ENCODE measurements at places on chromosomes 3 and 15.

DNA sequence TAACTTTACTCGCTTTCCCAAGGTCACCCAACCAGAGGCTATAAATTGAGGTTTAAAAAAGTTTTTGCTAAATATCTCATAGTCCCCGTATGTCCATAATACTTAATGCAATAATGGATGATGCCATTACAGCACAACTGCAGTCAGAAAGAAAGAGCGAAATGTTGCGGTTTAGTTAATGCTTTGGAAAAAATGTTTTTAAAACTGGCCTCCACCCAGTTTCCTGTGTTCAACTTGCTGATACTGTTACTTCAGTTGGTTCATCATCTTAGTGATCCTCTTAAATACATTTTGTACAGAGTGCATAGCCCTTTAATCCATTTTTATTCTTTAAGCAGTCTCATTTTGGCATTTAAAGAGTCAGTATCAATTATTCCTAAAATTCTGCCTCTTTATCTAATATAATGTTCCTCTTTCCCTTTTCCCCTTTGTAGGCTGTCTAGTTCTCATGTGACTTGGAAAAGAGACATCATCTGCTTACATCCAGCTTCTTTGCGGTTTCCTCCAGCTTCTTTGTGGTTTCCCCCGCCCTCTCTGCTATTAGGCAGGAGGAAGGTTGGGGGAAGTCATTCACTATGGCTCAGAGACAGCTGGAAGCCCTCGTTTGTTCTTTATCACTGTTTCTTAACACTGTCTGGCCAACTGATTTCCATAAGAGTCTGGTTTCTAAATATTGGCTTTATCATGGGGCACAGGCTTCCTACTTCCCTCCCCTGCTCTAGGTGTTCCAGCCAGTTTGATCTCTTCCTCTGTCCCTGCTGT, 154.3 kb downstream of the GOLIM4 start:
- no peak for DNase-seq

DNA sequence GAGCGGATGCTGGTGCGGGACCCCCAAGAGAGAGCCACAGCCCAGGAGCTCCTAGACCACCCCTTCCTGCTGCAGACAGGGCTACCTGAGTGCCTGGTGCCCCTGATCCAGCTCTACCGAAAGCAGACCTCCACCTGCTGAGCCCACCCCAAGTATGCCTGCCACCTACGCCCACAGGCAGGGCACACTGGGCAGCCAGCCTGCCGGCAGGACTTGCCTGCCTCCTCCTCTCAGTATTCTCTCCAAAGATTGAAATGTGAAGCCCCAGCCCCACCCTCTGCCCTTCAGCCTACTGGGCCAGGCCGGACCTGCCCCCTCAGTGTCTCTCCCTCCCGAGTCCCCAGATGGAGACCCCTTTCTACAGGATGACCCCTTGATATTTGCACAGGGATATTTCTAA, 6.9 kb downstream of the ANKRD63 start:
- DNase-seq = no peak

GRCh38 chr15:44153352-44153751, 41.7 kb downstream of the FRMD5 start:
- DNase-seq = no peak

DNA sequence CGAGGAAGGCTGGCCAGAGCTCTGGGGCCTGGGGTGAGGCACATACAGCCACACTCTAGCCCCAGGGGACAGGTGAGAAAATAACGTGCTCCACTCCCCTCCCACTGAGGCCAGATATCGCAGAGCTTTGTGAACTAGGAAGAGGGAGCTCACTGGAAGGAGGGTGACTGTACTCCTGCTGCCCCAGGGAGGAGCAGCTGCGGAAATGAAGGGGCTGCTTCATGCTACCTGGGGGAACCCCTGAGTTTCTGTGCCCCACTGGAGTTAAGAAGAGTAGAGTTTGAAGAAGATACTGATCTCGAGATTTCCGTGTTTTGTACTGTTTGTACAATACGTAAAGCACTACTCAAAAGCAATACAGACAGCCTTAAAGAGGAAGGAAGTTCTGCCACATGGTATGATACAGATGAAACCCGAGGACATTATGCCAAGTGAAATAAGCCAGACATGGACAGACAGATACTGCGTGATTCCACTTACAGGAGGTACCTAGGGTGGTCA, 44.6 kb downstream of the CMTM6 start:
- no peak for DNase-seq

DNA sequence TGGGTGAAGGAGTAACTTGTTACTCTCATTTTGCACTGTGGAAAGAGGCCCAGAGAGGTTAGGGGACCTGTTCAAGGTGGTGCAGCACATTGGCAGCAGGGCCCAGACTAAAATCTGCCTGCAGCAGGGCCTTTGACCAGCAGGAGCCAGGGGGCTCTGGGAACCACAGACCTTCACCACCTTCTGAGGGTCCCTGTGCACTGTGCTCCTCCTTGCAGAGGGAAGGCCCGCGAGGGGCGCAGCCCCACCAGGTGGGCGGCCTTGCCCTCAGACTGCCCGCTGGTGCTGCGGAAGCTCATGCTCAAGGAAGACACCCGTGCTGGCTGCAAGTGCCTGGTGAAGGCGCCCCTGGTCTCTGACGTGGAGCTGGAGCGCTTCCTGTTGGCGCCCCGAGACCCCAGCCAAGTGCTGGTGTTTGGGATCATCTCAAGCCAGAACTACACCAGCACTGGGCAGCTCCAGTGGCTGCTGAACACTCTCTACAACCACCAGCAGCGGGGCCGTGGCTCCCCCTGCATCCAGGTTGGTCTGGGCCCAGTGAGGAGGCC, 61.5 kb upstream of the FGD5 start:
- no peak for DNase-seq

DNA sequence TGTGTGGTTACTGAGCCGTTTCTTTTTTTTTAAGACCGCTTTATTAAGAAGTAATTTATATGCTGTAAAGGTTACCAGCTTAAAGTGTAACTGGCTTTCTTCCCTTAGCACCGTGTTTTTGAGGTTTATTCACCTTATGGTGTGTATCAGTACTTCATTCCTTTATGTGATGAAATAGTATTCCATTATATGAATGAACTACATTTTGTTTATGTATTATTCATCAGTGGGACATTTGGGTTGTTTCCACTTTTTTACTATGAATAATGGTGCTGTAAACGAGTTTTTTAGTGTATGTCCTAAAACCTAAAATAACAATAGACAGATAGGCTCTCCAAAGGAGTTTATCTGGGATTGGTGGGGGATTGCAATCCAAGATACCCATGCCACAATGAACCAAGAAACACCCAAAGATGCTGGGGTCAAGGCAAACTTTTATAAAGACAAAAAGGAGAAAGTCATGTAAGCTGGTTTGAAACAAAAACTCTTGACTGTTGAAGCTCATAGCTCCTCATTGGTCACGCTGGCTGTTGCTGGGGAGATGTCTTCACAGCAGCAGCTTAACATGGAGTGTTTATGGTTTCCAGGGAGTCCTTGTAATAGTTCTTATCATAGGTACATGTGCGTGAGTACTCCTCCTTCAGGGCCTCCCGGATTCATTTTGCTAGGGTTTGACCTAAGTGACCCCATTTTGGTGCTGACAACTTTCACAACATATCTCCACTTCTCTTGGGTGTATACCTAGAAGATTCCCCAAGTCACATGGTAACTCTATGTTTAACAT, 16.0 kb downstream of the TM2D3 start:
- no peak for DNase-seq

DNA sequence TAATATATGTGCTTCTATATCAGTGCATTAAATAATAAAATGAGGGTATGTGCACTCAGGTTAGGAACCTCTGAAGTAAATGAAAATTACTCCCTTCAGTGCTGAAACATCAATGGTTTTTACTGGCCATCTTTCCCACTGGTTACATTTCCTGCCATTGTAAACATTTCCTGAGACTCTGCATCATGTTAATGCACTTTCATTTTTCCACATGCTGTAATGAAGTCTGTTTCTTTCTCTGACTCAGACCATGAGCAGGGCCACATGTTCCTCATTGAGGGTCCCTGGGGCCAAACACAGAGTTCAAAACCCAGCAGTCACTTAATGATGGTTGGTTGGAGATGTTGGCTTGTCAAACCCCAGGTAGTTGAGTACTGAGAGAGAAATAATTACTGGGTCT, 15.3 kb downstream of the FAM3D start:
- DNase-seq = no peak

DNA sequence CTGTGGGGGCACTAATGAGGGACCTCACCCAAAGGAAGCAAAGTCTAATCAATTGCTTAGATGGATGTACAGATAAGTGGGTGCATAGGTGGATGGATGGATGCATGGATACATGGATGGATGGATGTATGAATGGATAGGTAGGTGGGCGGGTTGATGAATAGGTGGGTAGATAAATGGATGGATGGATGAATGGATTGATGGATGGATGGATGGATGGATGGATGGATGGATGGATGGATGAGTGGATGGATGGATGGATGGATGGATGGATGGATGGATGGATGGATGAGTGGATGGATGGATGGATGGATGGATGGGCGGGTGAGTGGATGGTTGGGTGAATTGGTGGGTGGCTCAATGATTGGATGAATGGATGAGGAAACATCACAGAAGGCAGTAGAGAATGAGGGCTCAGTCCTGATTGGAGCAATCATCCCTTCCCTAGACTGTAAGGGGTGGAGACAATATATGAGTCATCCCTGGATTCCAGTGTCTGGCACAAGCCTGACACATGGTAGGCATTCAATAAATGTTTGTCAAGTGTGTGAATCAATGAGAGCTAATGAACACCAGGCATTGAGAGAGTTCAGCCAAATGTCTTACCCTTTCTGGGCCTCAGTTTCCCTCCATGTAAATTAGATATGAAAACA, 40.4 kb upstream of the PXYLP1 start:
- DNase-seq = no peak

- DNase-seq = no peak
These were observed 46.4 kb upstream of the TM4SF4 start for GRCh38 chr3:149428087-149428486.

DNA sequence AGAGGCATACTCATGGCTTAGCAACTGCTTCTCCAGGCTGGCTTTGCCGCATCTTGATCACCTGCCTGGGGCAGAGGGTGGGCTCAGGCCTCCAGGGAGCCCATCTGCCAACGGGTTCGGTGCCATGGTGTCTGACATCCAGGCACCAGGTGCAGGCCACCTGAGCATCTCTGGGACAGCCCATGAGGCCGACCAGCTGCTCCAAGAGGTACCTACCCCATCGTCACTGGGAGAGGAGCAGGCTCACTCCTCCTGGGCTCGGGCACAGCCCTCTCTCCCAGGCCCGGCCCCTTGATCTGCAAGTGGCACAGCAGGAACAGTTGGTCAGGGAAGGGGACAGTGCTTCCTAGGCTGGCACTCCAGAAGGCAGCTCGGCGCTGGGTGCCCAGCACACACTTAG, 21.9 kb downstream of the TPRA1 start:
- DNase-seq = no peak

DNA sequence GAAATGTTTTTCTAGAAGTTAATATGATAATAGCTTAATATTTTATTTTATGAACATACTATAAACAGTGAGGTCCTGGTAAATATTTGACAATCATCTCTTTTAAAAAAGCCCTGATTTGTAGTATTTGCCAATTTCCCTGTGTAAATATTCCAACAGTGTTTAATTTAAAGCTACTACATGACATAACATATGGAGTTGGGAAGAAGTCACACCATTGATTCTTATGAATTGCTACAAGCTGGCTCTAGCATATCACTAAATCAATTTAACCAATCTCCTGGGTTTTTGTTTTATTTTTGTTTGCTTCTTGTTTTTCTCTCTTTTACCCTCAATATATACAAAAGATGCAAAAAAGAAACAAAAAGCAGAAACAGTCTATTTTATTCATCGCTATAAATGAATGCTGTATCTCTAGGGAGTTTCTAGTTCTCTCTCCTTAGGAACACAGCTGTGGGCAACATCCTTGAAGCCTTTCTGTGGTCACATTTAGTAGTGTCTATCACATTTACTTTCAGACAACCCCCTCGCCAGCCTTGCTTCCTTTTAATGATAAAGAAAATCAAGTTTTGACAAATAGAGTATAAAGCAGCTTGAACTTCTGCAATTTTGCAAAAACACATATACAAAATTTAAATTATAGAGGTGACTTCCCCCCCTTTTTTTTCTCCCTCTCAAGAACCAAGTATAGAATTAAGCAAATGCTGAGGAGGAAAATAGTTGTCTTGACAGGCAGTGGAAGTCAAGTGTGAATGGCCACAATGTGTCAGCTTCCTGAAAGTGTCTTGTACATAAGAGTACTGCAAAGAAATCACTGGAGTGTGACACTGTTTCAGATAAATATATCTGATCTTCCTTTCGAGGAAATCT, 21.4 kb downstream of the CCR1 start:
- DNase-seq = no peak

- DNase-seq = no peak
These were observed 76.4 kb upstream of the ETV5 start for GRCh38 chr3:186185194-186185787.

DNA sequence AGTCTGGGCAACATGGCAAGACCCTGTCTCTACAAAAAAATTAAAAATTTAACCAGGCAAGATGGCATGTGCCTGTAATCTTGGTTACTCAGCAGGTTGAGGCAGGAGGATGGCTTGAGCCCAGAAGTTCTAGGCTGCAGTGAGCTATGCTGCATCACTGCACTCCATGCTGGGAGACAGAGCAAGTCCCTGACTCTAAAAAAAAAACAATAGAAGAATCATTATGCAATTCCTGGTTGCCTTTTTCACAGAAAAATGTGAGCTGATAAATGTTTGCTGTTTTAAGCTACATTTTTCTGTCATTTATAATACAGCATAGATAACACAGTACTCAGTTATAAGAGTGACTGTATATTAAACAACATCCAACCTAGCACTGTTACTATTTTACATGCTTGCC, 148.8 kb downstream of the SCAPER start:
- DNase-seq = no peak

DNA sequence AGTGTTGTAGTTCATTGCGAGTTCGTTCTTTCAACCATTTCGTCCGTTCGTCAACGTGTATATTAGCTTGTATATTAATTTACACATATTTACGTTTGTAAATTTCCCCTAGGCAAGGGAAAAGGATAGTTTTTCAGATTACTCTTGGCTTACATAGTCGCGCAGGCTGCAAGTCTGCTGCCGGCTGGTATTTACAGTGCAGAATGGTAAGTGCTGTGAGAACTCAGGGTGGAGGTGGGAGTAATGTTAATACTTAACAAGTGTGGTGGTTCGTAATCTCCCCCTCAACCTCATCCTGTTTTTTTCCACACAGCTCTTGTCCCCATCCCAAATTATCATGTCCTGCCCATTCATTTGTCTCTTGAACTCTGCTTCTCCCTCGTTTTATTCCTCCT, 766 bp downstream of the FAM98B start:
- DNase-seq = no peak

DNA sequence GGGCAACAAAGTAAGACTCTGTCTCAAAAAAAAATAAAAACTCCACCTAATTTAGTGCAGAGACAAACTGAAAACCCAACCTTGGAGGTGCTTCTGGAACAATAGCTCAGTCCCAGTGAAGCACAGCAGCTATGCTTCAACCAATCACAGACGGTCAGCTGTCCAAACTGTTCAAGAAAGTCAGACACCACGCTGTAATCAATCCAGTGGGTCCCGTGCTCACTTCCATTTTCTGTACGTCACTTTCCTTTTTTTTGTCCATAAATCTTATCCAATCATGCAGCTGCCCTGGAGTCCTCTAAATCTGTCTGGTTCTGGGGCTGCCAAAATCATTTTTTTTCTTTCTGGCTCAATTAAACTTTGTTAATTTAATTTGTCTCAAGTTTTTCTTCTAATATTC, 93.6 kb upstream of the FAM174B start:
- no peak for DNase-seq

Measured in cortex of kidney (tissue), 1 donor.